PC-9 (cell line): ENCODE measurements at places on chromosomes 2 and 18. TPM values are rescaled to one million over a fixed set of nuclear protein-coding genes. Genes with fewer than 3 reads are reported as not detected.

GRCh38 chr2:44277541-44277940 is 2.3 kb downstream of the SLC3A1 start:
- DNase-seq: no peak

DNA sequence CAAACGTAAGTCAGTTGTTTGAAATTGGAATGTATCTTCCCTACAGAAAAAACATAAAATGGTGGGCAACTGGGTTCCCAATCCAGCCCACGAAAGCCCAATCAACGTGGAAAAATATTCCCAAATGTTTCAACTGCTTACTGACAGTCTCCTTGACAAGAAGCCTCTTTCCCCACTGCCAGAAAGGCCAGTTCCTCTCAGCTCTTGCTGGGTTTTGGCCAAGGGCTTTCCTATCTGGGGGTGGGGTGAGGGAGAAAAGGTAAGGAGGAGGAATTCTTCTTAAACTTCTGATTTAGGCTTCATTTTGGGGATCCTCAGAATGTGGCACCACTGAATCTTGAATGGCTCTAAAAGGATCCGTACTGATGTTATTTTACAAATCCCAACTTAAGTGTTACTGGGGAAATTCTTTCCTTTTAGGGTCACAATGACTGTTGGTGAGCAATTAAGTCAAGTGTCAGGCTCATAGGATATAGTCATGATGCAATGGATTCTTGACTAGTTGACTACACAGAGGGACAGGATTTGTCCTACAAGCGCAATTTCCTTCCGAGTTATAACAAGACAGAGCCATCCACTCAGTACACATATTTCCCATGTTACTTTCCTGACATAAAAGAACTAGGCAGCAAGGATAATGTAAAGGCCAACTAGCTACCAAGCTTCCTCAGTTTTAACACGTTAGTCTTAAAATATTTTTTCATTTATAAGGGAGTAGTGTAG is 73.6 kb downstream of the SPRED2 start:
- DNase-seq: no peak

DNA sequence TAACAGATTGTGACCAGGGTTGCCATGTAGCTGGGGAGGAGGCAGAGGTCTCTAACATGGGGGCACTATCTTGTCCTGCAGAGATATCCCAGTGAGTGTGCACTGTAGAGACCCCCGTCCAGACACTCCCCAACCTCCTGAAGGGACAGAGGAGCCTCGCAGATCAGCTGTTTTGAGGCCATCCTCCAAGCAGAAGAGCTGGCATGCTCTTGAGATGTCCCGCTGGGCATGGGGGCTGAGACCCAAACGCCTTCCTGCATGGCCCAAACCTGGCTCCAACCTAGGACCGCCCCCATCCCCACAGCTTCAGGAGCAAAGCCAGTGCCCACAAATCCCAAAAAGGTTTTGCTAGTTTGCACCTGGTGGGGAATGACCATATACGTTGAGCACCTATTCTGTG is 2.7 kb upstream of the SLC66A3 start:
- DNase-seq: no peak

DNA sequence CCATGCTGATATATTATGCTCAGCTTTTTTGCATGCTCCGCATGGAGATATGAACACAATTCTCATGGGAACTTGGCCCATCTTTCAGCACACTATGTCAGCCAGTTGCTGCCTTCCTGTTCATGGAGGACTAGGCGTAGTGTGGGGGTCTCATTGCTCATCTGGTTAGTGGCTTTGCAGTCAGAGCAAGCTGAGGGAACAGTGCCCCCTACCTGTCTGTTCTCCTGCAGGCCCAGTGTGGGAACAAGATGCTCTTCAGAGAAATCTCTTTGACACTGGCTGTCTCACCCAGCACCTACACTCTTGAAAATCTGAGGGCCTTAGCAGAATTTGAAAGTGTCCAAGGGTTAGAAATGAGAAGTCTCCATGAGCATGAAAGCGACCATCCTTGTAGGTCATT is 47.1 kb downstream of the SPTBN1 start:
- peak; percentile 10 for DNase-seq

GRCh38 chr18:21996351-21996826 is 173.0 kb upstream of the GATA6 start:
- DNase-seq: no peak

DNA sequence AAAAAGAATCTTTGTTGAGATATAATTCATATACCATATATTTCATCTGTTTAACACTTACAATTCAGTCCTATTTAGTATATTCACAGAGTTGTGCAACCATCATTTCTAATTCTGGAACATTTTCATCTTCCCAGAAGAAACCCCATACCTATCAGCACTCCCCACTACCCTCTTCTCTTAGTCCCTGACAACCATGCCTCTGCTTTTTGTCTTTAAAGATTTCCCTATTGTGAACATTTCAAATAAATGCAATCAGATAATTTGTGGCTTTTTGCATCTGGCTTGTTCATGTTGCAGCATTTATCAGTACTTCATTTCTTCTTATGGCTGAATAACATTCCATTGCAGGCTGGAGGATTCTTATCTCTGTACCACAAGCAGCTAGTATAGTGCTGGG is 305.9 kb upstream of the MEX3C start:
- DNase-seq: no peak

DNA sequence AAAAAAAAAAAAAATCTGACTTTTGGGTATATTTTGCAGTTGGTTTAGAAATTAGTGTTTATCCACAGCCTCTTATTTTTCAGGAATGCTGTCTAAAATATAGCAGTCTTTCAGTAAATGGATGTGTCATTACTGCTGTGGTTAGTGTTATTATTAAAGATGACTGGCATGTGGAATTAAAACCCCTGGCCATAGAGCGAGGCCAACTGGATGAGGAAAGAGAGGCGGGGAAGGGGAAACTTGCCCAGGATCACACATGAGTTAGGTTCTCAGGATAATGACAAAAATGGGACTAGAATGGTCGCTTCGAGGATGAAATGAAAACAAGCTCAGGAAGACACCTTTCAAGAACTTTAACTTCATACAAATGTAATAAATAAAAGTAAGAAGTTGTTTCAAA is 57.4 kb upstream of the APCDD1 start:
- no peak for DNase-seq

- no peak for DNase-seq
Measured at GRCh38 chr2:79832511-79833234, 319.8 kb downstream of the CTNNA2 start.

GRCh38 chr2:40716879-40717278 is 265.0 kb upstream of the SLC8A1 start:
- peak; percentile 66 for DNase-seq

GRCh38 chr2:167827352-167828097 is 419.9 kb downstream of the STK39 start:
- no peak for DNase-seq

- peak; percentile 39 for DNase-seq
Measured at GRCh38 chr2:223727562-223727961, 109.8 kb downstream of the AP1S3 start.

DNA sequence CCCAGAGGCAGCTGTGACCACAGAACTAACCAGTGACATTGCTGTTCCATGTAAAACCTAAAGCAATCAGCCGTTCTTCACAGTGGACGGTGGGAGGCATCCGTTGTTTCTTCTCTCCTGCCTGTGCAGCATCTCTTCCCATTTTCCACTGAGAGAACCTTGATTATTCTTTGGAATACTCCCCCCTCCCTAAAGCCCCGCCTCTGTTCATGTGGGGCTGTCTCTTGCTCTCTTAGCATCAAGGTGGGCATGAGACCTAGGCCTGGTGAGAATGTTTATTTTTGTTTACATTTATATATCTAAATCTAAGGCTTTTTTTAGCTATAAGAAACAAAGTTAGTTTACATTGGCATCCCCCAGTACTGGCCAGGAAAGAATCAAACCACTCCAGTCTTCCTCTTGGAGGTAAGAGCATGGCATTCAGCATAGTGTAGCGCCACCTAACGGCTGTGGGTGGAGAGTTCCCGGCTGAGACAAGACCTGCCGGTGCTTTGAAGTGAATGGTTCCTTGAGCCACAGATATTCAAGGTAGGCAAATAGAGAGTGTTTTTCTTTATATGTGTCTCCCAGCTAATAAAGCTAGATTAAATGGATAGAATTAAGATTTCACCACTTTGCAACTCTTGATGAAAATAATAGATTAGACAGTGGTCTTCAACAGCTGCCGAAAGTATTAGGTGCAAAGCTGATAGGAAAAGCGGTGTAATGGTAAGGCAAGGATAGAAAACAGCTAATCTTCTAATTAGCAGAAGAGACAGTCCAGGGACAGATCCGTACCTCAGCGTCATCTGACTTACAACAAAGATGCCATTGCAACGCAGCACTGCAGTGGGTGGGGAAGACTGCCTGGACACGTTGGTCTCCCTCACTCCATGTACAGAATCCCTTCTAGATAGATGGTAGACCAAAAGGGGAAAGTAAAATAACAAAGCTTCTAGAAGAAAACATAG is 219.6 kb upstream of the RAB12 start:
- DNase-seq: peak; percentile 56

DNA sequence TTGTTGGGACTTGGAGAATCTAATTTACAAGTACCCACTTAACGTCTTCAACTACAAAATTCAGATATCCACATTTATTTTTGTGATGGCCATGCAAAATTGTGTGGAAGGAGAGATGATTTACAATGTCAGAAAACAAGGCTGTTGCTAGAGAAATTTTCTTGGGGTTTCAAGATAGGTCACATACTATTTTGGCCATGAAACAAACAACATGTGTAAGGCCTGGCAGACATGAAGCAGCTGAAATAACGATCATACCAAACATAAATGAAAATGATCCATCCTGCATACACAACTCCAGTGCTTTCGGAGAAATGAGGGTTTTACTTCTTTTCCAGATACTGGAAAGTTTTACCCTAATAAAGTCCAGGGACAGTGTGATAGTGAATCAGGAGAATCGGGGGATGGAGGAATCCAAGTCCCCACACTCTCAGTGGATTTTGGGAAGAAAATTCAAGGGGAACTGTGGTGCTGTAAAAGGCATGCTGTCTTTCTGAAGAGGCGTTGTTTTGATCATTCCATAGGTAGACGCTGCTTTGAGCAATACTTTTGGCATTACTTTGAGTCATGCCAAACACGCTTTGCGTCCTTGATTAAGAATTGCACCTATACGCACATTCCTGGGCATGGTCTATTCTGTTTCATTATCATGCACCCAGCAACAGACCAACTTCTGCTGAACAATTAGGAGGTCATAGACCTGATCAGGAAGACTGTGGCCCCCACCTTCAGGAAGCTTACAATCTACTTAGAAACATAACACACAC is 79.4 kb downstream of the POU3F3 start:
- no peak for DNase-seq

DNA sequence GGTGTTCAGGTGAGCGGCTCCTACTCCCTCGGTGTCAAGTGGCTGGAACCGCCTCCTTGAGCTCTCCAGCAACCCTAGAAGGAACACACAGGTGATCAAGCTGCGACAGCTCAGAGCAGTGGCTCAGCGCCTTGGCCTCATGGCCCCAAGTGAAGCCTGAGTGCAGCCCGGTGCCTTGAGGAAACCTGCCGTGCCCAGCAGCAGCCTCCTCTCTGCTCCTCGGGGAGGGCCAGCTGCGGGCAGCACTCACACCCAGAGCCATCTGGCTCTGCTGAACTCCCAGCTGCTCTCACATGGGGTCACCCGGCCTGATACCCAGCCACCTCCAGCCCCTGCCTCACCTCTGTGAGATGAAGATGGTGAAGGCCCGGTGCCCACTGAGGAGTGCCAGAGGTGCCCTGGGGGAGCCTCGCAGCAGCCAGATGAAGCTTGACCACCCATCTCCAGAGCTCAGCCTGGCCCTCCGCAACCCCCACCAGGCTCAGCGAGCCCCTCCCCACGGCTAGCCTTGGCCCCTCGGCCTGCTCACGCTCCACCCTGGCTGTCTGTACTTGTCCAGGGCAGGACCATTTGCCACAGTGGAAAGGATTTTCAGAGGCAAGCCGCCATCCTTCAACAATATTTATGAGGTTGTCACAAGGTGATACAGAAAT is 70.6 kb upstream of the RAB6C start:
- no peak for DNase-seq

DNA sequence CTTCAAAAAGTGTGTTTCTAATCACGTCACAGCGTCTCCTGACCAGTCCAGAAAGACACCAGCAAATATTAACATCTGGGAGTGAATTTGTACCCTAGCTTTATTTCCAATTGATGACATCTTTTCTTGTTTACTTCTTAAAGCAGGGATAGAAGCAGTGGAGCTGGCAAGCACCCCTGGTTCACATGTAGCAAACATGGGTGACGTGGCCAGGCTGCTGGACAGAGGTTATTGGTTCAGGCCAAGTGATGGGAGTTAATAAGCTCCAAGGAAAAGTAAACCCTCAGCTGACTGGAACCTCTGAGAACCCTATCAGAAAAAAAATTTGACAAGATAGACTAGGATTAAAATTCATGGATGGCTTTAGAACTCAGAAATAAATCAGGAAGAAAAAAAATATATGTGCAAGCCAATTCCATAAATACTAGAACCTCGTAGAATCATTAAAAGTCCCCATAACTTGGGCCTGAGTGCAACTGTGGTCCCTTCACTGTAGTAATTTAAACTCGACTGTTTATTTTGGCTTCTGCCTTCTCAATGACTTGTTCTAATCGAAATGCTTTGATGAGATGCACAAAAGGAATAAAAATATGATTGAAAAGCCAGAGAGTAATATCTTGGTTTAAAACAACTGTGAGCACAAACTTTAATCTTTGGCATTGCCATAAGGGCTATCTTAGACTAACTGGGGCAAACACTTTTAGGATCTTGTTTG is 121.5 kb upstream of the CTAGE1 start:
- no peak for DNase-seq

- no peak for DNase-seq
Measured at GRCh38 chr2:201122276-201122675, 6.3 kb downstream of the CFLAR start.

GRCh38 chr2:170925923-170926322 is 3.1 kb upstream of the GORASP2 start:
- no peak for DNase-seq

DNA sequence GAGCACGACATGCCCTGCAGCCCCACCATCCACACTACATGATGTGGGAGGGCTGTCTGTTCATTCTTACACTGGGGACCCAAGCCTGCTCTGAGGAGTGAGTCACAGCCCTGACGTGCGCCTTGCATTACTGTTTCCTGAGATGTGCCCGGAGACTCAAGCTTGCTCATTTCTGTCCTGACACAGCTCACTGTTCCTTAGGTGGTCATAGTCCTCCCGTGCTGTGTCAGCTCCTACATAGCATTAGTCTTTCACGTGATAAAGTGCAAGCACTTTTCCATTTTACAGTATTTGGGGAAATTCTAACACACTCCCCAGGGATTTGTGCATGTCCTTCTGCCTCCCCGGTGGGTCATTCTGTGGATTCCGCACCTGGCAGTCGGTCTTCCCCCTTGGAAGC is 46.2 kb upstream of the TRIM43B start:
- DNase-seq: no peak

- no peak for DNase-seq
Measured at GRCh38 chr2:173119069-173119807, 43.6 kb downstream of the MAP3K20 start.

GRCh38 chr2:46996300-46996843 is 80.8 kb upstream of the MCFD2 start:
- no peak for DNase-seq

- peak; percentile 33 for DNase-seq
Measured at GRCh38 chr2:135245071-135245470, 193.0 kb downstream of the RAB3GAP1 start.

Gene PLCL1
- not detected in 2 replicates for total RNA-seq

Gene CHRNG
- total RNA-seq: not detected in 2 replicates

Gene MC5R
- not detected in 2 replicates for total RNA-seq

Gene ASB18
- 0.46 TPM in 1 of 2 replicates, not detected in the other for total RNA-seq

Gene WNT10A
- 1.2 and 2.3 TPM in 2 replicates for total RNA-seq

Gene EMX1
- total RNA-seq: not detected in 2 replicates

Gene SCYGR4
- not detected in 2 replicates for total RNA-seq

Gene SOCS6
- 20.9 and 21.0 TPM in 2 replicates for total RNA-seq

Gene C2orf78
- total RNA-seq: not detected in 2 replicates

Gene CCDC68
- 2.7 and 2.9 TPM in 2 replicates for total RNA-seq

Gene OSBPL1A
- total RNA-seq: 33.7 and 37.4 TPM in 2 replicates

Gene VWC2L
- not detected in 2 replicates for total RNA-seq

Gene ACVR2A
- total RNA-seq: 10.2 and 10.3 TPM in 2 replicates

Gene SLC38A11
- total RNA-seq: not detected in 2 replicates
